ENCODE measurements at places on chromosomes 16 and 17.

GRCh38 chr16:86257546-86257945 lies 252.8 kb upstream of the FOXF1 start:
- DNase-seq = no peak

DNA sequence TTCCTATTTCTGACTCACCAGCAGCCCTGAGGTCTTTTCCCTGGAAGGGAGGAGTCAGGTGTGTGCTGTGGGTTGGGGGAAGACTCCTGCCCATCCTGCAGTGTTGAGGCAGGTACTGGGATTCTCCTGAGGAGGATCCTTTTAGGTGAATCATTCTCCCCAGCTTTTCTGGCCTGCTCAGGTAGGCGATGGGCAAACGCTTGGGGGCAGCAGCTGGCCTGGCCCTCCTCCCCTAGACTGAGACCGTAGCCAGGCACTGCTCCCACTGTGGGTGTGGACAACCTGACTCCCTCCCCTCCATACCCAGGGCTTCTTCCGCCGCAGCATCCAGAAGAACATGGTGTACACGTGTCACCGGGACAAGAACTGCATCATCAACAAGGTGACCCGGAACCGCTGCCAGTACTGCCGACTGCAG lies 15.1 kb downstream of the GJD3 start:
- no peak for DNase-seq

GRCh38 chr17:62751060-62751691 lies 56.9 kb downstream of the MARCHF10 start:
- no peak for DNase-seq

DNA sequence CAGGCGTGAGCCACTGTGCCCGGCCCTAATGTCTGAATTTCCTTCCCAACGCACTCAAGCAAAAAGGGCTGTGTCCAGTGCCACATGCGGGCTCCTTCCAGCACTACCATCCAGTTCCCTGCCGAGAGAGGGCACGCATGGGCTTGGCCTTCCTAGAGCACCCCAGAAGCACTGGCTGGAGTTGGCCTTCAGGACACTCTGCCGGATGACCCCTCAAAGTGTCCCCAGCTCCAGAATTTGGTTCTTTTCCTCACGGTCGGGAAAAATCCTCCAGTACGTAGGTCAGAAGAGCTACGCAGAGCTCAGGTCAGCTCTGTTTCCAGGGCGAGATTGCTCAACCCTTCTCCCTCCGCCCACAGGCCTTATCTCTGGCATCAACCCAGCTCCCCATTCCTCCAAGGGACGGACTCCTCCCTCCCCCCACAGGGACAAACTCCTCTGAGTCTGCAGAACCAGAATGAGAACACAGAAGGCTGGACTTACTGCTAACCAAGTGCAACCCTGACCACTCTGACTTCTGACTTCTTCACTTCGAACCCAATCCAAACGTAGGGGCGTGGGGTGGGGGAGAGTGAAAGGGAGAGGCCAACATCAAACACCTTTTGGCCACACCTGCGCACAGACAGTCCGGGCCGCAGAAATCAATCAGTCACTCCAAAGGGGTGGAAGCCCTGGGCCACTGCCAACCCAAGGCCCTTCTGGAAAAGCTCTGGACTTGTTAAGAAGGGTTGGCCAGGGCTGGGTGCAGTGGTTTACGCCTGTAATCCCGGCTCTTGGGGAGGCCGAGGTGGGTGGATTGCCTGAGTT lies 3.6 kb downstream of the CDC42EP4 start:
- DNase-seq = no peak

- no peak for DNase-seq
Observed at GRCh38 chr16:70659953-70660671, 13.8 kb downstream of the IL34 start.

Data from stimulated activated CD8-positive, alpha-beta memory T cell treated with anti-CD3 and anti-CD28 coated beads, Interleukin-4, amount 100 ng/mL, for 4 hours (primary cell).